ENCODE measurements at places on chromosomes 3 and 15.

- DNase-seq = peak; percentile 20
Observed at GRCh38 chr15:26866298-26867199, at the start of gene GABRA5. TSS of gene GABRA5 (plus strand) at chr15:26867062. CDS start at chr15:26869249, 2,187 bp downstream.

- no peak for DNase-seq
Observed at GRCh38 chr3:147620906-147621305, 211.7 kb downstream of the ZIC1 start.

DNA sequence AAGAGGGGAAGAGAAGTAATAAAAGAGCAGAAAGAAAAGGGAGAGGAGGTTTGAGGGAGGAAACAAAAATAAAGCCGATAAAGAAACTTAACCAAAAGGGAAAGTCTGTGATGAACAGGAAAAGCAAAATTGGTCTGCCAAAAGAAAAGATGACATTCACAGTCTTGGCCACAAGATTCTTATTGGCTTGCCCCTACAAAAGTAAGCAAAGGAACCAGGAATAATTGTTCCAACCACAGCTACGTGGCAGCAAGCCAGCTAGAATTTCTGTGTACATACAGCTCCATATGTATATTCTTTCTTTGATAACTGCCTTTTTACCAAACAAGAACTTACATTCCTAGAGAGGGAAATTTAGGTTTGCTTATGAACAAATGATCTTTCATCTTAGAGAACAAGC lies 79.6 kb downstream of the MLH1 start:
- DNase-seq = peak; percentile 87

- no peak for DNase-seq
Observed at GRCh38 chr3:127684871-127685707, 12.3 kb downstream of the ABTB1 start.

DNA sequence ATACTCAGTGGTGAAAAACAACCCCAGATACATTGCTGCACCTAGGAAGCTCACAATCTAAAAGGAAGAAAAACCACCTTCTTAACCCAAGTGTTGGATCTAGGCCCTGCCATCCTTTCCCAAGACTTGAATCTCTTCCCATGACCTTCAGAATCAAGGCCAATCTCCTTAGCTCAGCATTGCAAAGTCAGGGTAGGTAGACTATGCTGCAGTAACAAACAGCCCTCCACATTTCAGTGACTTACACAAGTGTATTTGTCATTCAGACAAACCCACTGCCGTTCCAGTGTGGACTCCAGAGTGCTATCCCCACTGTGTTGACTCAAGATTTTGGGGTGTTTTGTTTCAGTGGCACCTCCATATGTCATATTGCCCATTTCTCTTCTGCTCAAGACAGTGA lies 278.4 kb downstream of the UACA start:
- no peak for DNase-seq

GRCh38 chr3:125078951-125079674 lies 23.3 kb upstream of the HEG1 start:
- no peak for DNase-seq

GRCh38 chr3:27426926-27427325 lies 57.3 kb downstream of the SLC4A7 start:
- DNase-seq = no peak

GRCh38 chr3:25151281-25151902 lies 276.7 kb upstream of the RARB start:
- DNase-seq = no peak

DNA sequence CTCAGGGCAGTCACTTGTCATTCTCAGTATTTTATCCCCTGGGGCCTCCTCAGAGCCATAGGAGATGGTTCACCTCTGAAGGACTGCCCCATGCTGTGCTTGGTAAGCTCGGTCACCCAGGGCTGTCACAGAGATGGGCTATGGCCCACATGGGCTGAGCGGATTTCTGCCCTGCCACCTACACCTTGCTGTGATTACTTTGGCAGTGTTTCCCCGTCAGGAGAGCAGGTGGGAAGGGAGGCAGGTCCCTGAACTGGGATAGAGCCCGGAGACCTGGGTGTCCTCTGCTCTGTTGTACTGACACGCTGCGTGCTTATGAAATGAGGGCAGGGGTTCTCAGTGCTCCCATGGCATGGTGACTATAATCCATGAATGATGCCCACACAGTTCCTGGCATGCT lies 48.9 kb downstream of the APBA2 start:
- DNase-seq = no peak

DNA sequence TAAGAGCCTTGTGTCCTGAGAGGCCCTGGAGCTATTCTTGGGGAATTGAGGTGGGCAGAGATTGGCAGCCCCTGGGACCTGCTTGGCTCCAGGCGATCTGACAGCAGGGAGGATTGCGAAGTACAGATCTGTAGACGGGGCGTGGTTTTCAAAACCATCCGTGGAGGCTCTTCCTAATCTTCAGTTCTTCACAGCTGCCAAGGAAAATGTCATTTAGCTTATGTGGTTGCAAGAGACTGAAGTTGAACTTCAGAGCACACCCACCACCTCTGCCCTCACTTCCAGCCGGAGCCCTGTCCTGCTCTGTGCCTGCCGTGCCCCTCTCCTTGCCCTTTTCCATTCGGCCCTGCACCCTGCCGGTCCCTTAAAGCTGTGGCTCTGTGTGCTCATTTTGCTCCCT lies 12.9 kb downstream of the NISCH start:
- DNase-seq = no peak

DNA sequence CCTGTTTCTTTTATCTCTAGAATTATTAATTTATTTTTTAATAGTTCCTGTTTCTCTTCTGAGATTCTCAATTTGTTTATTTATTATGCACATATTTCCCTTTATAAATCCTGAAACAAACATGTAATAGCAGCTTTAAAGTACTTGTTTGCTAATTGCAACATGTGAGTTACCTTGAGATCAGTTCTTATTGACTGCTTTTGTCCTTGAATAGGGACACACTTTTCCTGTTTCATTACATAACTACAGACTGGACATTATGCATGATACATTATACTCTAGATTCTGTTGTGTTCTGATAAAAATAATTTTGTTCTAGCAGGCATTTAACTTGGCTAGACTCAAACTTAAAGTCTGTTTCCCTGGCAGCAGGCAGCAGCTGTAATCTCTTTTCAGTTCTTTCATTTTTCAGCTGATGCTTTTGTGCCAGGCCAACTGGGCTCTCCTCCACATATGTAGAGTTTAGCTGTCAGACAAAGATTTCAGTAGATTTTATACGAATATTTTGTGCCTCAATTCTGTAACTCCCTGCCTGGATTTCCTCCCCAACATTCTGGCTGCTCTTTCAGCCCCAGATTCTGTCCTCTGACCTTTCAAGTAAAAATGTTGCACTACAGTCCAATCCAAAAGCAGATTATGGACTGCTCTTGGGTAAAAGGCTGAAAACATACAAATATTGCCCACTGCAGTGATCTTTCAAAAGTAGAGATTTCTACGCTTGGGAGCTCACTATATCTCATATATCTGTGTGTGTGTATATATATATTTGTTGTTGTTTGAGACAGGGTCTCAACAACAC lies 41.9 kb downstream of the PCOLCE2 start:
- DNase-seq = no peak

- DNase-seq = no peak
Observed at GRCh38 chr3:10551139-10551538, 45.8 kb upstream of the ATP2B2 start.

DNA sequence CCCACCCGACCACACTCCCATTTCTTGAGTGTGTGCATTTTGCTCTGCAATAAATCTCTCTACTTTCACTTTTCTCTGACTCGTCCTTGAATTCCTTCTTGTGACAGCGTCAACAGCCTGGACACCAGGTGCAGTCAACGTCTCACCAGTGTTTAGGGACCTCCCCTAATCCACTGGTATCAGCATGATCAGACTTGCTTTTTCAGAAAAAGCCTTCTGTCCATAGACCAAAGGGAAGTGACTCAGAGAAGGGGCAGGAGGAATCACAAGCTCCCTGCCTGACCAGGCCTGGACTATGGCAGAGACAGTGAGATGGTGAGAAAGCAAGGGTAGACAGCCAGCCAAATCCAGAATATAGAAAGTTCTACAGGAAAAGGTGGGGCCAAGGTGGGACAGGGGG lies 15.5 kb downstream of the CCR5 start:
- DNase-seq = no peak

- DNase-seq = no peak
Observed at GRCh38 chr15:84992157-84992944, 10.7 kb downstream of the PDE8A start.

- no peak for DNase-seq
Observed at GRCh38 chr3:176967522-176967921, 229.8 kb downstream of the TBL1XR1 start.

GRCh38 chr3:11899826-11900225 lies 53.1 kb upstream of the TAMM41 start:
- no peak for DNase-seq

DNA sequence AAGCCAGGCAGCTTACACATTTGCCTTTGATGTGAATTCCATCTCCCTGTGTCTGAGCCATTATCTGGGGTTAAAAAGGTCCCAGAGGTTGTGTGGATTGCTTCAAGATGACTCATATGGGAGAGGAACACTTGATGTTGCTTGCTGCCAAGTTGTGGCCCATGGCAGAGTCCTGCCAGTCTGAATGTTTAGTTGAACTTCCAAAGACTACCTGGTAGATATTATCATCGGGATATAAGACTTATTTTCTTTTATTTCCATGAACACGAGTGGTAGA lies 85.6 kb downstream of the TJP1 start:
- no peak for DNase-seq

DNA sequence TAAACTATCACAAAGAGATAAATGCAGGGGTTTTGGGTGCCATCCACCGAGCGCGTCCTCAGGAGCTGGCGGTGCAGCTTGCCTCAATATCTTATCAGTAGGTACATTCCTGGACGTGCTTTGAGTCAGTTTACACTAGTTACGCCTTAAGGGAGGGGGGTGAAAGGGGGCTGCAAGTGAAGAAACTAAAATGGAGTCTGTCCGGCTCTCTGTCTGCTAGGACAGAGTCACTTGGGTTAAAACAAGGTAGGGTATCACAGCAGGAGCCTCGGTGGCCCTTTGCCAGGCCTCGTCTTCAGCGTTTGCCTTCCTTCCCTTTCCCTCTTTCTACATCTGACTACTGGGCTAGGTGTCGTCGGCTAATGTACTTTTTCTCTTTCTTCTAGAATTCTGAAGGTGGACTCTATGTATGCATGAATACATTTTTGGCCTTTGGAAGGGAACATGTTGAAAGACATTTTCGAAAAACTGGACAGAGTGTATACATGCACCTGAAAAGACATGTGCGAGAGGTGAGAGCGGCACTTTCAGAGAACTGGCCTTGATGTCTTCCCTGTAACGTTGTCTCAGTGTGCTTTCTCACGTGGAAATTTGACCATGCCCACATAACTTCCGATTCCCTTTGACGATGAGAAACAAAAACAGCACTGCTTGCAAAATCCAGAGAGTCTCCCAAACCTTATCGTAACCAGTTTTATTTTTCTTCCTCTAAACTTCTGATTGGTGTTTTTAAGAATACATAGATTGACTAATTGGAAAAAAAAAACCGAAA lies 28.8 kb downstream of the USP13 start:
- DNase-seq = no peak

GRCh38 chr15:74445816-74446763 lies 12.3 kb upstream of the SEMA7A start:
- DNase-seq = no peak

- DNase-seq = no peak
Observed at GRCh38 chr3:52039846-52040245, 16.5 kb downstream of the DUSP7 start.

DNA sequence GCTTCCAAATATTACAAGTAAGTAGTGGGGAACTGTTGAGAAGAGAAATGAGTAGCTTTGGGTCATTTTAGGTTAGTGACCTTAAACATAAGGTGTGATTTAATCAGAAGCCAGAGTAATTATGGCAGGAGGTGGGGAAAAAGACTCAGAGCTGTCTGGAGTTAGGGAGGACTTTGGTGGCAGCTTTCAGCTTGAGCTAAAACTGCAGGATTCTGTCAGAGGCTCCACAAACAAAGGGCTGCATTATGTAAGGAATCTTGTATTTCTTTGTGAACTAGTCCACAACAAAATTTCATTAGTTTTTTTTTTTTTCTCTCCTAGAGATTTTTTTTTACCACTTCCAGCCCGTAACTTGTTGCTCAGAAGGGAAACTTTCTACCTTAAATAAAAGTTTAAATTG lies 345.3 kb downstream of the TIGIT start:
- no peak for DNase-seq

GRCh38 chr3:81585056-81585455 lies 176.4 kb downstream of the GBE1 start:
- DNase-seq = no peak

DNA sequence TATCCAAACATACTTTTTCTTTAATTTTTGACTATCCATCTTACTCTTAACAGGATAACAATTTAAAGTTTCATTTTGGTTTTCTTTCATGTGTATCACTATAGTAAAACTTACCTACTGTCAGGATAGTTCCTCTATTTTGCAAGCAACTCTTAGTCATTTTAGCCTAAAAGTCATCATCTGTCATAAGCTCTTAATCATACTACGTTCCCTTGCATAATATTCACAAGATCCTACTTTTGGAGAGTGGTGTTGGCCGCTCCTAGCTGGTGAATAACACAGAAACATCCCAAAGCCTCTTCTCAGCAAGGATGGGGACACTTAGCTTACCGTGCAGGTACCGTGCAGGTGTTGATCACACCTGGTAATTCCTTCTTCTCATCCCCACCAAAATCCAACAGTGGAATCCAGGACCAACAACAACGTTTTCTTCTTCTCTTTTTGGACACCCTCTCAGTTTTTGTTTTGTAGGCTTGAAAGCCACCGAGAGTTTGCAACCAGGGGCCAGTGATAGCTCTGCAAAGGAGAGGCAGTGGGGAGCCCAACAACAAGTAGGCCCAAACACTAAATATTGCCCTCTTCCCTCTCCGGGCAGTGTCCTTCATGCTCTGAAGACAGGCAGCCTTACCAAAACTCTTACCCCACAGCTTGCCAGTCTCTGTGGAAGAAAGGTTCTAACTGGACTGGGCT lies 433 bp downstream of the FILIP1L start:
- no peak for DNase-seq

DNA sequence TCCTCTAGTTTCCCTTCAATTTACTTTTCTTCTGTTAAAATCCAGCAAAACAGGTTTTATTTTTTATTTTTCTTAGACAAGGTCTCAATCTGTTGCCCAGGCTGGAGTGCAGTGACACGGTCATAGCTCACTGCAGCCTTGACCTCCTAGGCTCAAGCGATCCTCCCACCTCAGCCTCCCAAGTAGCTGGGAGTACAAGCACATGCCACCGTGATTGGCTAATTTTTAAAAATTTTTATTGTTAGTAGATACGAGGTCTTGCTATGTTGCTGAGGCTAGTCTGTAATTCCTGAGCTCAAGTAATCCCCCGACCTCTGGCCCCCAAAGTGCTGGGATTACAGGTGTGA lies 41.6 kb downstream of the ILDR1 start:
- no peak for DNase-seq

GRCh38 chr3:36362973-36363372 lies 17.3 kb upstream of the STAC start:
- DNase-seq = no peak

Data from fibroblast of skin of left biceps (primary cell).